H54 (cell line): ENCODE measurements at places on chromosomes 16 and 17.

DNA sequence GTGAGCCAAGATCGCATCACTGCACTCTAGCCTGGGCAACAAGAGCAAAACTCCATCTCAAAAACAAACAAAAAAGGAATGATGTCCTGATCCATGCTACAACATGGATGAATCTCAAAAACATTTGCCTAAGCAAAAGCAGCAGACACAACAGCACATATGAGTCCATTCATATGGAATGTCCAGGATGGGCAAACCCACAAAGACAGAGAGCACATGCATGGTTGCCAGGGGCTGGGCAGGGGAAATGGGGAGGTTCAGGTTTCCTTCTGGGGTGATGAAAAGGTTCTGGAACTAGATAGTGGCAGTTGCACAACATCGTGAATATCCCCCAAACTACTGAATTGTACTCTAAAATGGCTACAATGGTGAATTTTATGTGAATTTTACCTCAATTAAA lies 35.3 kb upstream of the RAI1 start:
- no peak for DNase-seq

- DNase-seq, result no peak
Measured at GRCh38 chr17:16519021-16519420, 27.0 kb upstream of the LRRC75A start.

DNA sequence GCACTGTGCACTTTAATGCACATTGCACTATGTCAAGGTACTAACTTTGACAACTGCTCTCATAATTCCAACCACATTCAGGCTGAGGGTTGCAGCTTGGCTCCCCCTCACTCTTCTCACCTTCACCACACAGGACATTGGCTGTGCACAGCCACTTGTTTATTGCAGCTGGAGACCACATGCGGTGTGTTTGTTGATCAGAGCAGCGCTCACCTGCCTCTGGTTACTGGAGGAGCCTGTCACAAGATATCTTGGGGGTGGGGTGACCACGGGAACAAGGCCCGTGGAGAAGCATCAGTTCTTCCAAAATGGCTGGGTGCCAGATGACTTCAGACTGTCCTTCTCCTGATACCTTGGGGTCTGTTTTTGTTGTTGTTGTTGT lies 10.6 kb upstream of the CCL5 start:
- no peak for DNase-seq

GRCh38 chr17:39863918-39864746 lies at the start of gene IKZF3:
TSS of gene IKZF3 (minus strand) at chr17:39864312. CDS start at chr17:39864126, 186 bp downstream.
- no peak for DNase-seq
